Brain microvascular endothelial cell (primary cell): ENCODE measurements at places on chromosomes 7 and 10.

GRCh38 chr10:44398747-44399658, 14.1 kb upstream of the CXCL12 start:
- no peak for DNase-seq

GRCh38 chr7:43104874-43105520, 7.5 kb upstream of the HECW1 start:
- peak; percentile 7 for DNase-seq

- peak; percentile 43 for DNase-seq
Measured at GRCh38 chr7:28623105-28623730, 210.9 kb downstream of the CREB5 start.

DNA sequence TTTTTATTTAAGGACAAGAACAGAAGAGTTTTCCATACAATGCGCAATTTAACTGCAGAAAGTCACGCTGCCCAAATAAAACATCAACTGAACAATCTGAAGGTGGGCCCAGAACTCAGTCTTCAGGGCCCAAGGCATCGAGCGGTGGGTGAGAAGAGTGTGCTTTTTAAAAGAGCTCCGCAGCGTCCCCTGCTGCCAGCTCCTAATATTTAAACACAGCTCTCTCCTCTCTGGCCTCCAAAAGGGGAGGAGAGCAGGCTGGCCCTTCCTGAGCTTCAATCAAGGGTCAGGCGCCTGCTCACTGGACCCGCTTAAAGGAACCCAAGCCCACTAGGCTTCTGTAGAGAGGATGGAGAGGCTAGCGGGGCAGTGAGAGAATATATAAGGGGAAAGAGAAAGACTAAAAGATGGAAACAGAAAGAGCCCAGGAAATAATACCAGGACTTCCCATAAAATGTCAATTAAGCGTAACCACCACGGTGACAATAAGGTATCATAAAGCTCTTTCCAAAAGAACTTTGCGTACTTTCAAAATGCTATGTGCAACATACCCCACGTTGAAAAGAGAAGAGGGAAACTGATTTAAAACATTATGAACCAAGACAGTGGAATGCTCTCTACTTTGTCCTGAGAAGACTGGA, 2.8 kb downstream of the FAM53B start:
- DNase-seq, result peak; percentile 69
